Brain (organoid and tissue), 16 donors: ENCODE measurements at places on chromosomes 12 and 14. TPM values are rescaled to one million over a fixed set of nuclear protein-coding genes. Genes with fewer than 3 reads are reported as not detected.

- no peak for DNase-seq
Observed at GRCh38 chr12:127150956-127151355, 1116.0 kb upstream of the TMEM132C start.

DNA sequence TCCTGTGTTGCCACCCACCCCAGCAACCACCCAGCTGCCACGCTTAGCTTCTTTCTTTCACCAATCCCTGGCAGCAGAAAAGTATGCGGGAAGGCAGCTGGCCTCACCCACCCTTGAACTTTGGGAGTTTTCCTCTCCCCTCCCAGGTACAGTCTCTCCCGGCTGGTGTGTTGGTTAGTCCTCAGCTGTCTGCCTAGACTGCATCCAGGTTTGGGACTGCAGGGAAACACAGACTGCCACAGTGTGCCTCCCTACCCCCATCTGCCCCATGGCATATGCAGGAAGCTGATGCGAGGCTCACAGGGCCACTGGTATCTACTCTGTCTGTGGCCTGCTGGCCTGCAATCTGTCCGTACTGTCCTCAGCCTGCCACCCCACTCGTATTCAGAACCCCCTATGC, 2.1 kb downstream of the CD9 start:
- no peak for DNase-seq

DNA sequence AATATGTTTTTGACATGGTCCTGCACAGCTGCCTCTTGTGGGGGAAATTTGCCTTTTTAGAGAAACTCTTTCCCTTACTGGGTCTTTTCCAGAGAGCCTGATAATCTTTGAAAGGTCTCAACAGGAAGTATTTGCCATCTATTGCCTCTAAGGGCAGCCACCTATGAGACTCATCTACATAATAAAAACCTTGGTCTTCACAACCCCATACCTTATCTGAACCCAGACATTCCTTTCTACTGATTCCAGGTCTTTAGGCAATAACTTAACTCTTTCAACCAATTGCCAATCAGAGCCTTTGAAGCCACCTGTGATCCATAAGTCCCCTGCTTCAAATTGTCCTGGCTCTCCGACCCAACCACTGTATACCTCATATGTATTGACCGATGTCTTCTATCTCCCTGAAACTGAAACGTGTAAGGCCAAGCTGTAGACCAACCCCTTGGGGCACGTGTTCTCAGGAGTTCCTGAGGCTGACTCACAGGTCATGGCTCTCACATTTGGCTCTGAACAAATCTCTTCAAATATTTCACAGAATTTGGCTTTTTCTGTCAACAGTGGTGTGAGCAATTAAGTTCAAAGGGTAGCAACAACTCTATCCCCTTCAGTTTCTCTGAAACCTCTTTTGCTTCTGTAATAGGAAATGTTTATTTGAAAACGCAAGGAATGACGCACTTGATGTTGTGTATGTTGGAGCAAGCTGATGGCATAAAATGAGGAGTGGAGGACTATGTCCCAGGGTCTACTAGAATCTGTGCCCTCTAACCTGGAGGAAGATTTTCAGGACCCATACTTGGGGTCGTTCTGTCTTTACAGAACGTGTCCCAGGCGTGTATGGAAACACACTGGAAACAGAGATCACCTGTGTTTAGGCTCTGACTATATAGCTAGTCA, 49.2 kb upstream of the EIF5 start:
- no peak for DNase-seq

- no peak for DNase-seq
Observed at GRCh38 chr14:36316131-36316530, 4.3 kb downstream of the MBIP start.

GRCh38 chr14:90330203-90331196, 1.2 kb downstream of the NRDE2 start:
- DNase-seq: no peak

GRCh38 chr14:100067971-100068959, 3.0 kb downstream of the EVL start:
- DNase-seq: no peak

GRCh38 chr12:128518644-128519043, 251.7 kb downstream of the TMEM132C start:
- DNase-seq: no peak

The TMEM179 gene
- polyA plus RNA-seq: 69.2 TPM

The NRIP2 gene
- 8.9 TPM for polyA plus RNA-seq
